RWPE2 (cell line): ENCODE measurements at places on chromosomes 7 and 10.

DNA sequence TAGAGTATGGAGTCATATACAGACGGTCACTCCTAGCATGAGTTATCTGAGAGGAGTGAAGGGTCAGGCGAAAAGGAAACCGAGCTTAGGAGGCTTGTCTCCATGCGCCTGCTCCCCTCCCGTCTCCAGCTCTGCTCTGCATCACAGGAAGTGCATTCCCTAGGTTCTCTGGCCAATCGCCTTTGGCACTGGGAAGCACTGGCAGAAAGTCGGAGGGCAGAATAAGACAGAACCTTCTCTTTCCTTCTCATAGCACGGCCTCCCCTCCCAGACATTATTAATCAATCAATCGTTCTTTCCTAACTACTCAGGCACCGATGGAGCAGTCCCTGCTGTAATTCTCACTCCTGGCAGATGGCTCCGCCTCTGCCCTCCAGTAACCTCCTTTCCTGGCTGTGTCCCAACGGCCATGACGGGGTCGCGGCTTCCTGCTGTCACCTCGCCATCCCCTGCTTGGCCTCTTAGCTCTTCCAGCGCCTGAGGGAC is 177.1 kb downstream of the FRMD4A start:
- no peak for DNase-seq

DNA sequence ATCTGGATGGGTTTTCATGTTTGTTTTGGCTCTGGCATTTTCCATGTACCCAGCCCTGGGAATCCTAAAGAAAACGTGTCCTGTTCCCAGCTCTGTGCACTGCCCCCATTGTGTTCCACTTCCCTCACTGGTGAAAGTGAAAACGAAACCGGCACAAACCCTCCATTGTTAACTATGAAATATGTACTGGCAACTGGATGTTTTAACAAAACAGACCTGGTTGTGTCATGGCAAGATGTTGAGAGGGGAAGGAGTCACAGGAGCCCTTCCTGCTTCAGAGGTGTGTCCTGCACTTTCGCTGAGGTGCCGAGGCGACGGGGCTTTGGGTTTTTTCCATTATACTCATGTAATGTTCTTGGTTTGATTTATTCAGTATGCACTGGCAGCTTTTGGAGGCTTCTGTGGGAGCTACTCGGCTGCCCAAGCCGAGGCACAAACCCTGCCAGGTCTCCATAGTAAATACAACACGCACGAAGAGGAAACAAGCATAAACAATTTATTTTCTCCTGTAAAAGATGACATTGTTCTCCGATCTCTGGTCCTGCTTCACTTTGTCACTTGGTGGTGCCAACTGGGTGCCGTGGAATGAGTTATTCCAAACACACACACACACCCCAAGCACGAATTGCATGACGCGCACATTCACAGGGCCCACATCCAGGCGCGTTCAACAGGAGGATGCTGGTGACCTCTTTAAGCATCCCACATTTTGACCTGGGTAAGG is 118.2 kb downstream of the CDK6 start:
- no peak for DNase-seq

GRCh38 chr10:97784200-97784810 is 12.5 kb upstream of the SFRP5 start:
- no peak for DNase-seq

GRCh38 chr7:114789871-114790311 is 132.0 kb upstream of the MDFIC start:
- DNase-seq, result no peak

DNA sequence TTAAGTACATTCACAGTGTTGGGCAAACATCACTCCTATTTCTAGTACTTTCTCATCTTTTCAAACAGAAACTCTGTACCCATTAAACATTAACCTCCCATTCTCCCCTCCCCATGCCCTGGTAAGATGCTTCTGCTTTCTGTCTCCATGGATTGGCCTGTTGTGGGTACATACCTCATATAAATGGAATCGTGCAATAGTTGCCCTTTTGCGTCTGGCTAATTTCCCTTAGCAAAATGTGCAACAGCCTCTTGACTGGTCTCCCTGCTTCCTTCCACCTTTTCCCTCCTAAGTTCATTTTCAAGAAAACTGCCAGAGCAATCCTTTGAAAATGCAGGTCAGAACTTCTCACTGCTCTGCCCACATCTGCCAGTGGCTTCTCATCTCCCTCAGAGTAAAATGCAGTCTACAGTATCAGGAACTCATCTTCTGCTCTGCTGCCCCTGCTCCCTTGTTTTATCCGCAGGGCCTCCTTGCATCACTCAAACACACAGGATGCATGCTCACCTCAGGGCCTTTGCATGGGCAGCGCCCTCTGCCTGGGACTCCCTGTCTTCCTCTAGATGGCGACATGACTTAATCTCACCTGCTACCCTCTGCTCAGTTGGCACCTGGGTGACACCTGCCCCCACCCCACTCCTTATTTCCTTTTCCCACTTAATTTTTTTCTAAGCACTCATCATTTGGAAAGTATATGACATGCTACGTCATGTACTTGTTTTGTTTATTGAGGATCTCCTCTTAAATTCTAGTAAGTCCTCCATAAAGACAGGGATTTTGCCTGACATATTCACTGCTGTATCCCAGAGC is 44.3 kb upstream of the ECHDC3 start:
- no peak for DNase-seq

GRCh38 chr7:151722533-151722932 is 154.4 kb downstream of the PRKAG2 start:
- DNase-seq, result no peak

GRCh38 chr7:82036146-82036886 is 266.5 kb upstream of the HGF start:
- DNase-seq, result no peak

DNA sequence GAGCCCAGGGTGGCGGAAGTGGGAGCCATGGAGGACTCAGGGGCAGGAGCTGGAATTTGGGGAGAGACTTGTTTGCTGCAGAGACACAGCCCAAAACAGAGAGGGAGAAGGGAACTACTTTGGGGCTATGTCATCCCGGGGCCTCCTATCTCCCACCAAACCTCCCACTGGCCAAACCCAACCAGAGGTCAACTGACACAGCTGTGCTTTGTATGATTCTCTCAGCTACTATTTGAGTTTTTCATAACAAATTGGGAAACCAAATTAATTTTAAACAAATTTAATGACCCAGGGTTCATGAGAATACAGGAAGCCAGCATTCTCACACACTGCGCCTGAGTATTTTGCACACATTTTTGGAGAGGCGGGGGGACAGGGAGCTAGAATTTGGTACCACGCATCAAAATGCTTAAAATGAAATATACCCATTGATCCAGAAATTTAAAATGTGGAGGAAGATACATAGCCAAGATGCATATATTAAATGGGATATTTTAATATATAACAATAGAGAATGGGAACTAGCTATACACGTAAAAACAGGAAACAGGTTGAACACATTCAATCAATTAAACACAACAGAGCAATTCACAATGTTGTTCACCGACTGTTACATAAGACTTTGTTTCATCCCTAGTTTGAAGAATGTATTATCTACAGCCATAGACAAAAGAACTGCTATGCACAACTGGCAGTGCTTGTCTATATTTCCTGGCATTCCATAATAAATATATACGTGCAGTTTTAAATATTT is 105.3 kb downstream of the PARD3 start:
- no peak for DNase-seq

GRCh38 chr10:47264797-47265281 is 35.2 kb upstream of the GDF10 start:
- no peak for DNase-seq

DNA sequence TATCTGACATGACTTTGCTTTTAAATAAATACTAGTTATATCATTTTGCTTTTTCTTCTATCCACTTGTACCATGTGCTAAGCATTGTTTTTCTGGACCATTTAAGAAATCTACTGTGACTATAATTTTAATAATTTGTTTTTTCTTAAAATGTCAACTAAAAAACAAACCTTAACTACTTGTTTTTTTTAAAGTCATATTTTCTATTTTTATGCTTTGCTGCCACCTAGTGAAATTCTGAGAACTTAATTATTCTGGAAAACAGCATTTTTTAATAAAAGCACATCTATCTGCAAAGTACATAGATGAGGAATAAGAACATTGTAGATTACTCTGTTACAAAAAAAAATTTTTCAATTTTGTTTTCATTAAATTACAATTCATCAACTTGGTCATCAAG is 47.4 kb downstream of the ORC5 start:
- DNase-seq, result no peak

DNA sequence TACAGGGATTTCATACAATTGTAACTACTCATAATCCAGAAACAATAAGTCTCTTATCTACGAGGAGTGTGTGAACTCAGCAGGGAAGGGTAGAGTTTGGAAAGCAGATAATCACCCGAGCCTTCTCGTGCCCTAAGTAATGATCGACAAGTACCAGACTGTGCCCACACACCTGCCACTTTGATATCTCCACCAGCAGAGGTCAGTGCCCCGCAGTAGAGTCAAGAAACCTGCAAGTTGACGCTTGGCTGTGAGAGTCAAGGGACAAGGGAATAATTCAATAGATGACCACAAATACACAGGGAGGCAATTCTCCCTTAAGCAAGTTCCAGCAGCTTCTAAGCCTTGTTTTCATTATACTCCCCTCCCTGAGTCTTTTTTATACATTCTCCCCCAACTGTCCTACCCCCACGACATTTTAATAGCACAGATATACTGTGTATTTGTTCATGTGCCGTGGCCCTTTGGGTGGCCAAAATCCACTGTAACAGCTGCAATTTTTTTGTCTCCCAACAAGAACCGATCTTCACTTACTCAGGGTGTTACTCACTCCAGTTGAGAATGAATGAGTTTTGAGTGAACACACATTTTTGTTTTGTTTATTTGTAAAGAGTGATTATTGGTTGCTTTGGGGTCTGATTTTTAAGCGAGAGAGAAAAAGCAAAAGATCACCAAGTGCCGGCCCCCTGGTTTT is 106.9 kb upstream of the RHEB start:
- DNase-seq, result no peak

DNA sequence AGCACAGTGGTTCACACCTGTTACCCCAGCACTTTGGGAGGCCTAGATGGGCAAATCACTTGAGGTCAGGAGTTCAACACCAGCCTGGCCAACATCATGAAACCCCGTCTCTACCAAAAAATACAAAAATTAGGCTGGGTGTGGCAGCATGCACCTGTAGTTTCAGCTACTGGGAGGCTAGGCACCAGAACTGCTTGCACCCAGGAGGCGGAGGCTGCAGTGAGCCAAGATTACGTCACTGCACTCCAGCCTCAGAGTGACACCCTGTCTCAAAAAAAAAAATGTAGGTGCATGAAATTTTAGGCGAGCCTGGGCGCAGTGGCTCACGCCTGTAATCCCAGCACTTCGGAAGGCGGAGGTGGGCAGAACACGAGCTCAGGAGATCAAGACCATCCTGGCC is 9.6 kb downstream of the BCL7B start:
- DNase-seq, result no peak

DNA sequence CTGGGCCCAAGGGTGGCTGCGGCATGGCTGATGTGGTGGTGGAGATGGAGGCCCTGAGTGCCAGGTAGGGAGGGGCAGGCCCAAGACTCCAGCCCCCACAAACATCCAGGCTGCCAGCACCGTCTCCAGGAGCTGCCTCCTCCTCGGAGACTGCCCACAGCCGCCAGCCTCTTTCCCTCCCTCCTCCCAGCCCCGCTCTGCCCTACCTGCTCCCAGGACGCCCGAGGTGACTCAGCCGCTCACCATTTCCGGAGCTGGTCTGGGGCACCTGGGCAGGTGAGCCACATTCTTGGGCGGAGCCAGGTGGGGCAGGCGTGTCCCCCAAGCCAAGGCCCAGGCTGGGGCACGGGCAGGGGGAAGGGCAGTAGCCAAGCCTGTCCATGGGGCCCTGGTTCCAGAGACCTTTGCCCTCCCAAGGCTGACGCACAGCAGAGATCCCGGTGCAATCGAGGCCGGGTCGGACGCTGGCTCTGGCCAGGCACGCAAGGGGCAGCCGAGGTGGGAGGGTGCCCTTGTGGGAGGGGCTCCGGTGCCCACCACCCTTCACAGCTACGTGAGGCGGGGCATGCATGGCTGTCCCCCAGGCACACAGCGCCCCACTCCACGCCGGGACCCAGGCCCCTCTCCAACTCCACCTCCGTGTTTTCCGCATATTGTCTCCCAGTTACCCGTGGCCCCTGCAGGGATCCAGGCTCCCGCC is 8.8 kb downstream of the ADAP1 start:
- DNase-seq, result peak; percentile 100

DNA sequence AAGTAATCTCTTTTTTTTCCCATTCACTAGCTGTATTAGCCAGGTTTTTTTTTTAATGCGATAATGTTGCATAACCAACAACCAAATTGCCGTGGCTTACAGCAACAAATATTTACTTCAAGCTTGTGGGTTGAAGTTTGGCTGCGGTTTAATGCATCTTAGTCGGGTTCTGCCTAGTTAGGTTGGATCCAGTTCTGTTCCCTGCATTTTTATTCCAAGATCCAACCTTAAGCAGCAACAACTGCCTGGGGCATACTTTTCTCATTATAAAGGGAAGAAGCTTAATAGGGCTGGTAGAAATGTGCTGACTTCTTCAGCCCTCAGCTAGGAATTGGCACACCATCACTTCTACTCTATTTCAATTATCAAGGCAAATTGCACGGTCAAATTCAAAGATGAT is 1115.5 kb upstream of the AUTS2 start:
- DNase-seq, result no peak

DNA sequence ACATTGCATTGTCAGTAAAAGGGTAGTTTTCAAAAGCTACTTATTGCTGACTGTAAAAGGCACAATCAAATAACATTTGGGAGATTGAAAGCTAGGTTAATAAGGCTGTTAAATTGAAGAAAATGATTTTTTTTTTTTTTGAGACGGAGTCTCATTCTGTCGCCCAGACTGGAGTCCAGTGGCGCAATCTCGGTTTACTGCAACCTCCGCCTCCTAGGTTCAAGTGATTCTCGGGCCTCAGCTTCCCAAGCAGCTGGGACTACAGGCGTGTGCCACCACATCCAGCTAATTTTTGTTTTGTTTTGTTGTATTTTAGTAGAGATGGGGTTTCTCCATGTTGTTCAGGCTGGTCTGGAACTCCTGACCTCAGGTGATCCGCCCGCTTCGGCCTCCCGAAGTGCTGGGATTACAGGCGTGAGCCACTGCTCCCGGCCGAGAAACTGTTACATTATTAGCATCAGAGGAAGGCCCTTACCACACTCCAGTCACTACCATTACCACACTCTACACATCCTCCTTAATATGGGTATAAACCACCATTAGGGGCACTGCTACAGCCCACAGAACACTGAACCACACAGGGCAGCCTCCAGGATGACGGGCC is 1.0 kb downstream of the CYP51A1 start:
- no peak for DNase-seq

DNA sequence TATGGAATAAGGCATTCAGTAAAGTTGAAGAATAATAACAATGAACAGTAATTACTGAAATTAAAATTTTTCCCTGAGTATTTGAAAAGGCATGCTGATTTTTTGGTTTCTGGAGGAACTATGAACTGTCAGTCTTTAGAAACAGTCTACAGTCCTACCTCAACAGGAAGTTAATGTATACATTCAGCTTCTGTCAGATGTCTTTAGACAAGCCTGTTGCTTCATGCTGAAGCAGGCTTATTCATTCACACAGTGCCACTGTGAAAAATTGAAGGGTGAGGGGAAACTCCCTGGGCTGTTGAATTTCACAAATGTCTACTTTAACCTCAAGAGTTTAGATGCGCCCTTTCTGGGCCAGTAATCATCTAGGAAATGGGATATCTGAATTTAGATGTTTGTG is 3.5 kb downstream of the NRF1 start:
- DNase-seq, result no peak

- DNase-seq, result no peak
Observed at GRCh38 chr10:42753126-42753506, 29.5 kb upstream of the BMS1 start.

GRCh38 chr7:6446838-6447580 is 745 bp downstream of the DAGLB start:
- DNase-seq, result peak; percentile 88

GRCh38 chr10:103905441-103905840 is 12.5 kb downstream of the STN1 start:
- no peak for DNase-seq

GRCh38 chr10:56258378-56258777 is 102.7 kb downstream of the ZWINT start:
- DNase-seq, result no peak
